Fibroblast of skin of right quadriceps (primary cell): ENCODE measurements at places on chromosomes 16 and 17.

- DNase-seq: no peak
These were observed 105.7 kb downstream of the IRX5 start for GRCh38 chr16:55036371-55036821.

DNA sequence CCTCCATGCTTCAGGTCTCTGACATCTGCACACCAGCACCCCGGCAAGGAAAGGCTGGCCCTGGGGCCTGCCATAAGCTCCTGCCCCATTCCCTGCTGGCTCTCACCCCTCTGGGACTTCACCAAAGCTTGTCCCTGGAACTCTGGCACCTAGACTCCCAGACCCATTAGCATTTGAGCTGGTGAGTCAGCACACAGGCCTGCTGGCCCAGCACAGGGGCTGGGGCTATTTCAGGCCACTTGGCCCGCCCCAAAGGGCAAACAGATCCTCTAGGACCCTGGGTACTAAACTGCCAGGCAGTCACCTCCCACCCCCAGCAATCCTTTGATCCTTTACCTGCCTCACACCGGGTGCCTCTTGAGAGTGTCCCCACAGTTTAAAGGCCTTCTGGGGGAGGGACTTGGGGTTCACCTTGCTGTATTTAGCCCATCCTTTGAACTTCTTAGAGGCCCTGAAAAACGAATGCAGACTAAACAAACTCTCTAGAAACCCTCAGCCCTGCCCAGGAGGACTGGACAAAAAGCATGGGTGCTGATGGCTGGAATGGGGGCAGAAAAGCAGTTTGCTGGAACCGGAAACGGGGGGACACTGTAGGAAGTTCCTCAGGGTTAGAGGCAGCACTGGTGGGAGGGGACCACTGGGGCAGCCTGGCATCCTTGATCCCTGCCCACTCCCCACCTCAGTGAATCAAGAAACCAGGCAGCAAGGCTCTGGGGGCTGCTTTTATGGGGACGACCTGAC, 3.2 kb upstream of the SAMD14 start:
- DNase-seq: peak; percentile 34

GRCh38 chr16:74931445-74931844, 53.5 kb downstream of the WDR59 start:
- DNase-seq: no peak

DNA sequence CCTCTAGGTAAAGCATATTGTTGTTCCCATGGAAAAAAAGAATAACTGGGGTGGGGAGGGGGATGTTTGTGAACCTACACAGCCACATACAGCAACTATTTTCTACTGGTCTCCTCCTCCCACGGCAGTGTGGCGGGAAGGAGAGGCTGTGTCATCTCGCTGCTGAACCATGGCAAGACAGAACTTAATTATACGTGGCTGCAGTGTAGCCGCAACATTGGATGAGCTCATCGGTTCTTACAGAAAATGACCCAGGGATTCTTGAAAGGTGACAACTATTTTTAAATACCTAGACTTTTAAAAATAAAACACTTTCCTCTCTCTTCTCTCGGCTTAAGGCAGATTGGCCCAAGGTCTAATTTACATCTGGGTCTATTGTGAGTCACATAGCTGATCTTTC, 19.8 kb upstream of the TEKT3 start:
- DNase-seq: peak; percentile 39

DNA sequence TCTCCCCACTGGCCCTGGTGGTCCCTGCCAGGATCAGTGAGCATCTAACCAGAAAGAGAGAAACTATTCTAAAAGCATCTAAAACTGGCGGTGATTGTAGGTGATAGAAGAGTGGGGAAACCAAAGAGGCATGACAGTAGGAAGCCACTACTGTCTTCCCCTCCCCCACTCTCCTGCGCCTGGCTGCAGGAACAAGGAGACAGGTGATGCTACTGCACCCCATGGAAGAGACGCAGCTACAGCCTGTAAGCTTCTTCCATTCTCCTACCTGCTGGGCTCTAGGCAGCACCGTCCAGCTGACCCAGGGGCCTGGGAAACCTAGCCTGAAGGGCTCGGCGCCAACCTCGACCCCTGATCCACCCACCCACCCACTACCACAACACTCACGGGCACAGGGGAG, 32.4 kb upstream of the CSNK2A2 start:
- DNase-seq: no peak

GRCh38 chr17:76421044-76421407, 31.9 kb downstream of the UBE2O start:
- peak; percentile 54 for DNase-seq

- DNase-seq: no peak
These were observed 677.8 kb downstream of the TOX3 start for GRCh38 chr16:51869176-51869575.

DNA sequence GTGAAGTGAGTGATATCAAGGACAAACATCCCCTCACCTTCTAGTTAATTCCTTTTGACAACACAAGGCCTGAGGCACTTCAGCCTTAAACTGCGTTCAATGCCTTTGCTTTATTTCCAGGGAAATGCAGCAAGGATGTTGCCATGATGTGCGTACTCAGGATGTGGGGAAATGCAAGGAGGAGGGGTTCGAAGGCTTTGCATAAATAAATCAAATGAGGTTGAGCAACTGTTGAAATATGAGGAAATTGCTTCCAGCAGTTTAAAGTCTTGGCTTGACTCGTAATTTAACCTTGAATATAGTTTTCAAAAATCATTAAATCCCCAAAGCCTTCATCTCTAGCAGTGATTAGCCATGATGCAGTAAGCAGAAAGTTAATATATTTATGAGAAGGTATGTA, 81.8 kb upstream of the CCL2 start:
- DNase-seq: peak; percentile 75

- no peak for DNase-seq
These were observed 9.2 kb upstream of the ABR start for GRCh38 chr17:1188812-1189504.

GRCh38 chr16:56987692-56988091, 1.7 kb upstream of the NLRC5 start:
- no peak for DNase-seq

DNA sequence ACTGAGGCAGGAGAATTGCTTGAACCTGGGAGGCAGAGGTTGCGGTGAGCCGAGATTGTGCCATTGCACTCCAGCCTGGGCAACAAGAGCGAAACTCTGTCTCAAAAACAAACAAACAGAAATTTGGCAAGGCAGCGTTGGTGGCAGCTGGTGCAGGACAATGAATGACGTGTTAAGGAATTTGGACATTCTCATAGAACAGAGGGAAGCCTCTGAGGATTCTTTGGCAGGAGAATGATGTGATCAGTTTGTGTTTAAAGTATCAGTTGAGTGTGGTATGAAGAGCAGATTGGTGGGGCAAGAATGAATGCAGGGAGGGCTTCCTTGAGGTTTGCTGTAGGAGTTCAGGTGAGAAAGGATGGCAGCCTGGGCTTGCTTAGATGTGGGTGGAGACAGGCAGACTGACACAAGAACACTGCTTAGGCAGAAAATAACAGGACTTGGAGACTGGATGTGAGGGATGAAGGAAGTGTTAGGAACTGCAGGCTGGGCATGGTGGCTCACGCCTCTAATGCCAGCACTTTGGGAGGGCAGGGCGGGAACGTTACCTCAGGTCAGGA, 4.8 kb downstream of the CYB5D2 start:
- DNase-seq: no peak

GRCh38 chr17:44007346-44008204, 3.2 kb downstream of the NAGS start:
- no peak for DNase-seq

- DNase-seq: no peak
These were observed 896 bp downstream of the GGA2 start for GRCh38 chr16:23509441-23509754.

DNA sequence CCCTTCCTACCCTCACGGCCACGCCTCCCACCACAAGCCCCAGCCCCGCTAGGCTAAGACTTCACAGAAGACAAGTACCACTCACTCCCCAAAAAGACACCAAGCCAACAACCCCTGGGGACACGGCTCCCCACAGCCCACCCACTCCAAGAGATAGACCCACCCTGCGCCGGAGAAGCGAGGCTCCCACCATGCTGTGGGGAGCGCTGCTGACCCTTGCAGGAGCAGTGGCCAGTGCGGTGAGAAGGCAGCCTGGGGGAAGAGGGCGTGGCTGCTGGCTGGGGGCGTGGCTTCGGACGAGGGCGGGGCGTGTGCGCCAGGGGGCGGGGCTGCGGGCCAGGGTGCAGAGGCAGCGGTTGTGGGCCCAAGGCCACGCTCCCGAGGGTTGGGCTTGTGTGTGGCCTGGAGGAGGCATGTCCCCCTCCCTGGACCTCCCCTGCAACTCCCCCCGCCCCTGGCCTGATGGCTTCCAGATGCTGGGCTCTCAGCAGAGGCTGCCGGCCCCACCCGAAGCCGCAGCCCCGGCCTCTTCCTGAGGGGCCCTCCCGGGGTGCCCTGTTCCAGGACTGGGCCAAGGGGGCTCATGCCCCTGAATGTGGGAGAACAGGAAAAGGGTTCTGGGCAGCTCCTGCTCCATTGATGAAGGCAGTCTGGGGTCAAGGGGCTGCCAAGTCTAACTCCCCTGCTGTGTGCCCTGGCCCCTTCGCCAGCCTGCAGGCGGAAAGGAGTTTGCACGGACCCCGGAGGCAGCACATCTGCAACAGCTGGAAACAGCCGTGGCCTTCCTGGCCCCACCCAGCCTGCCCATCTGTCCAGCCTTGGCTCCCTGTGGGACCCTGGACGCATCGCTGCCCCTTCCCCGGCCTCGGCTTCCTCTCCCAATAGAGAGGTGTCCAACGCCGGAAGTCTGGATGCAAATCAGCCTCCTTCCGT, 9.1 kb downstream of the TFAP4 start:
- peak; percentile 95 for DNase-seq

- DNase-seq: peak; percentile 93
These were observed 25.3 kb downstream of the IGF2BP1 start for GRCh38 chr17:49022391-49022941.

DNA sequence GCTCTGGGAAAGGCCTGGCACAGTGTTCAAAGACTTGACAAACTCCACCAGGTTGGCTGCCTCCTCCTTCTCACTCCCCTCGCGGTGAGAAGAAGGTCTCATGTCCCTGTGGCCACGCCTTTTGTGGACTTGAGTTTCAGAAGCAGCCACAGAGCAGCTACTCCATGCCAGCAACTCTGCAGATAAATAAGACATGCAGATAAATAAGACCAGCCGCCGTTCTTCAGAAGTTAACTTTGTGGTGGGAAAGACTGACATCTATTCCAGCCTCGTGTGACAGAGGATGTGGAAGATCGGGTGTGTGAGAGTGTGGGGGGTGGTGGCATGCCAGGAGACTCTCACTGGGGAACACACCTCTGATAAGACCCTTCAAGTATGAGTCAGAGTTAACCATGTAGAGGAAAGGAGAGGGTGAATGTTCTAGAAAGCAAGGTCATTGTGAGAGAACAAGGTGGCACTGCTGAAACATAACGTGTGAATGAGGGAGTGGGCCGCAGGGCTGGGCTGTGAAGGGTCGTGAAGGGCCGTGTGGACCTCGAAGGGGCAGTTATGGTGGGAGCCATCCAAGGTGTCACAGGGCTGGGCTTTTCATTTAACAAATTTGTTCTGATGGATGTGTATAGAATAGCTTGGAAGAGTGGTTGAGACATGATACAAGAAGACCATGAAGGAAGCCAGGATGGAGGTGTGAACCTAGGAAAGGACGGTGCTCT, 830 bp downstream of the SPACA3 start:
- DNase-seq: no peak

- no peak for DNase-seq
These were observed 80.2 kb downstream of the ZDHHC7 start for GRCh38 chr16:84931107-84931494.

- DNase-seq: peak; percentile 57
These were observed 242.0 kb downstream of the FTO start for GRCh38 chr16:53945996-53946395.

GRCh38 chr17:81976332-81977210, 858 bp upstream of the ASPSCR1 start:
- DNase-seq: no peak

DNA sequence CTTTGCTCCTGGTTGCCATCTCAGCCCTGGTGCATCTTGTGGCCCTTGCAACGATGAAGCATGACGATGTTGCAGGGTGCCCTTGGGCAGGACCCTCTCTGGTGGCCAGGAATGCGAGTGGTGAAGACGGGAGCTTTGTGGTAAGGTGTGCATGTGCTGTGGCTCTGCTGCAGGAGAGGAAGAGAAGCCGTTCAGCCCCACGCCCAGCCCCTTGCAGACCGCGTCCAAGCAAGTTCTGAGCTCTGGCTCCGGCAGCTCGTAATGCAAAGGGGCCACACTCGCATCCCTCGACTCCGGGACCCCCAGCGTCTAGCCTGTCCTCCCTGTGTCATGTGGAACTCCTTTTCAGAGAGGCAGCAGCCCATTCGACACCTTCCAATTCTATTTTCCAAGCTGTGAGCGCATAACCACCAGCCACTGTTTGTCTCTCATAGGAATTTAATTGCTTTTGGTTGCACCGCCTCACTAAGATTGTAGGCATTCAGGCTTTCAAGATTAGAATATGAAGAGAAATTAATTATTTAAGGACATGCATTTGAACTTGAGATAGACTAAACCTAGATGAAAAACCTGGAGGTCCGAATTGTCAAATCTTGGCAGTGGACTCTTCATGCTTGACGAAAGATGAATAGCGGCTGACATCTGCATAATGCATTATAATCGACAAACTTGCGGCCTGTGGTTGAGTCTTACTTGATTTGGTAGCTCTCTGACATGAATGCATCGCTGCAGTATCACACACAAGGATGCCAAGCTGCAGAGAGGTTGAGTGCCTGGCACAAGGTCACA, 21.1 kb upstream of the KCNG4 start:
- no peak for DNase-seq

DNA sequence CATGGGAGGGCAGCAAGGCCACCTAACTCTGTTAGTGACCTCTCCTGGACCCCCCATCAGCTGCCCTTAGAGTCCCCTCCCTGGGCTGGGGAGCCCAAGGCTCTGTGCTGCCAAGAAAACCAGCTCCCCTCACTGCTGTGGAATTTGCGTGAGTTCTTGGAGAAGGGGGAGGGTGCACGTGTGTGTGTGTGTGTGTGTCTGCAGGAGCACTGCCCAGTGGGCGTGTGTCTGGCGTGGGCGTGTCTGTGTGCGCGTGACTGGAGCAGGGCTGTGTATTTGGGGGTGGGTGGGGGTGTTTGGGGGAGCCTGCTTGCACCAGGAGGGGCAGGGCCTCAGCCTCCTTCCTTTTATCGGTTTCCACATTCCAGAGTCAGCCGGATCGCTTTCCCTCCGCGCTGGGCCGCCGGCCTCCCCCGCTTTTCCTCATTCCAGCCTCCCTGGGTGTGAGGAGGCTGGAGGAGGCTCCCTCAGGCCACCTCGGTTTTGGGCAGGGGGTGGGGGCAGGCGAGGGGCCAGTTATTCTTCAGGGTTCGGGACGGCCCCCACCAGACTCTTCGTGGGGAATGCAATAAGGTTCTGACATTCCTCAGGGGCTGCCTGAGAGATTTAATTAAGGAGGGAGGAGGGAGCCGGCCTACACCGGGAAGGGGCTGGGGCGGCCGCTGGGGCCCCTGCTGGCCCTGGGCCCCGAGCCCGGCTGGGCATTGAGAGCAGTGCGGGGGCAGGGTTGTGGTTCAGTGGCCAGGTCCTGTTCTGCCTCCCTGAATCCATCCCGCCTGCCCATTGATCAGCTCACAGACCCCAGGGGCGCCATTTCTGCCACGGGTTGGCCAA, 2.5 kb downstream of the VASN start:
- peak; percentile 97 for DNase-seq

- no peak for DNase-seq
These were observed 14.0 kb upstream of the FAM83G start for GRCh38 chr17:19018600-19018950.
